ENCODE measurements at places on chromosomes 12 and 14.
A peak's percentile ranks its signal among the peaks of the same experiment; 100 is the strongest.

- H3K36me3 ChIP-seq = no peaks in the 10 kb centered on the region
- peaks cover 2% of the 10 kb centered on the region for H3K27me3 ChIP-seq
- no peak overlapping the region for H3K27ac ChIP-seq
- H3K4me3 ChIP-seq = no peak overlapping the region
- DNase-seq = no peak
- H3K4me1 ChIP-seq = no peaks in the 10 kb centered on the region
Observed at GRCh38 chr12:104651811-104652210, 195.1 kb downstream of the CHST11 start.

- H3K27me3 ChIP-seq = no peaks in the 10 kb centered on the region
- no peaks in the 10 kb centered on the region for H3K4me1 ChIP-seq
- H3K4me3 ChIP-seq = no peak overlapping the region
- no peaks in the 10 kb centered on the region for H3K36me3 ChIP-seq
Observed at GRCh38 chr12:92605621-92606170, 97.1 kb upstream of the PLEKHG7 start.

GRCh38 chr12:76101739-76102385, 17.4 kb upstream of the NAP1L1 start:
- H3K36me3 ChIP-seq = no peaks in the 10 kb centered on the region
- no peak overlapping the region for H3K4me3 ChIP-seq

DNA sequence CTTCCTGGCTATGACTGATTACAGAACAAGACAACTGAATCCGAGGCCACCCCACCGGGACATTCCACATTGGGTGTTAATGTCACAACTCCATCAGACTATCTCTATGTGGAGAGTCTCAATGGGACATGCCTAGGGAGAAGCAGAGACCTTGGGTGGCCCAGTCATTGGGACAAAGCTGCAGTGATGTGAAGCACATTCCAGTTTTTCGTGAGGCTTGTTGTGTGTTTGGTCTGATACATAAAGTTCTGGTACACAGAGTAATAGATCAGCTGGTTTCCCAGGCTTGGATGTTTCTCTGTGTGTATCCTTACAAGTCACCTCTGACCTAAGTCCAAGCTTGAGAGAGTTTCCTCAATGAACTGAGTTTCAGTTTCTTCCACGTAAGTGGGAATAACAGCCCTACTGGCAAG, 42.3 kb downstream of the CPM start:
- no peaks in the 10 kb centered on the region for H3K27me3 ChIP-seq
- peaks cover 6% of the 10 kb centered on the region for H3K4me1 ChIP-seq
- H3K27ac ChIP-seq = no peak overlapping the region
- no peaks in the 10 kb centered on the region for H3K36me3 ChIP-seq
- DNase-seq = no peak

GRCh38 chr12:102407776-102408486, 72.4 kb downstream of the IGF1 start:
- H3K4me3 ChIP-seq = no peak overlapping the region
- no peaks in the 10 kb centered on the region for H3K27me3 ChIP-seq
- no peak overlapping the region for H3K27ac ChIP-seq

DNA sequence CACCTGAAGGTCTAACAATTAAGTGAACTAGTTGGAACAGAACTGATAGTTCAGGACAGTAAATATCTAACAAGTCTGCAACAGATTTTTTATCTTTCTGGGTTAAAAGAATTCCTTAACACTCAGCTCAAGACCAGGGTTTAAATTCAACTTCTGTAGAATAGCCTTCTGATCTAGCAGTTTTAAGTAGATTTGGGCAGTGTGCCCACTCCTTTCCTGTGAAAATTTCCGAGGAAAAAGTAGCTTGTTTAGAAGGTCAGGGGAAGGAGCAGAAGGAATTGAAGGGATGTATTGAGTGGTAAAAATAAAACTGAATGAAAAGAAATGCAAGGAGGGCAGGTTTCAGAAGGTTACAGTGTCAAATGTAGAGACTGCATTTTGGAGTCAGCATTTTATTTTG, 45.8 kb downstream of the ATL1 start:
- H3K27me3 ChIP-seq = no peaks in the 10 kb centered on the region
- no peak for DNase-seq
- no peaks in the 10 kb centered on the region for H3K36me3 ChIP-seq
- no peak overlapping the region for H3K27ac ChIP-seq
- H3K4me3 ChIP-seq = no peak overlapping the region
- H3K4me1 ChIP-seq = peaks cover 8% of the 10 kb centered on the region

DNA sequence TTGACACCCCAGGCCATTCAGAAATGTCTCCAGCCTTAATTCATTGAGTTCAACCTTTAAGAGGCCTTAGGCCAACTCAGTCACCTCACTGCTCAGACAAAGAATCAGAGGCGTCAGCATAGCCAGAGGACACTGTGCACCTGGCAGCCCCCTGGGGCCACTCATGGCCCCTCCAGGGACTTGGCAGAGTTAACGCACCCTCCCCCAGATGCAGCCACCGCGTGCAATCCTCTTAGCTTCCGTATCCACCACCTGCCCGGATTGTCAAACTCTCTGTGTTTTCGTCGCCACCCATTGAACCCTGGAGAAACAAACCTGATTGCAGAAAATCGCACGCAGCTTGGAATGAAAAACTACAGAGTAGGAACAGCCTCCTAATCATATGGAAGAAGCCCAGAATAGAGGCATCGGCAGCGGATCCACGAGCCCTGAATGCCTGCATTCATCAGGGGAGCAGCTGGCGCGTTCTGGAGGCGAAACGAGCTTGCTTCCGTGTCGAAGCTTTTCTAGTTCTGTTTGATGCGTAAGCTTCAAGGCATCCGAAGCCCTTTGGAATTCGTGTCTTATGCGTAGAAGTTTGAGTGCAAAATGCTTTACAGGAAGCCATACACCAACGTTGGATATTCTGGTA, 22.4 kb downstream of the BRI3BP start:
- no peaks in the 10 kb centered on the region for H3K4me1 ChIP-seq
- peaks cover 56% of the 10 kb centered on the region for H3K36me3 ChIP-seq
- H3K4me3 ChIP-seq = no peak overlapping the region

DNA sequence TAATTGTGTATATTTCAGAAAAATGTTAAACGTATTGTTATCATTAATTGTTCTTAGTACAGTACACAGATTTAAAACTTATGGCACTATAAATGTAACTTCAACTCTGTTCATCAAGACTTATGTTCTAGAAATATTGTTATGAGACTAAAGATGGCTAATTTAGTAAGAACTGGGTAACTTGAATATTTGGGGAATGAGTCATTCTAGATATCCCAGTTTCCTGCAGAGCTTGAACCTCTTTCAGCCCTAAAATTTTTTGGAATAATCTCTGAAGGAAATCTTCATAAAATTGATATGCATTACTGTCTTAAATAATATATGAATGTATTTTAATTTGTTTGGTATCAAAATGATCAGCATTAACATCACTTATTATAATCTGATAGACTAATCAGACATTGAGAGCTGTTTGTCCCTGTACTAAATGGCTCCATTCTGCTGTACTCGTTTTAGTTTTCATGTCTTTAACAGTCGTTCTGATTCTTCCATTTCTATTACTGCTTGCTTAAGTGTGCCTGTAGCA, 87.1 kb downstream of the VEZT start:
- H3K27ac ChIP-seq = no peak overlapping the region
- peaks cover 8% of the 10 kb centered on the region for H3K36me3 ChIP-seq
- H3K27me3 ChIP-seq = no peaks in the 10 kb centered on the region

DNA sequence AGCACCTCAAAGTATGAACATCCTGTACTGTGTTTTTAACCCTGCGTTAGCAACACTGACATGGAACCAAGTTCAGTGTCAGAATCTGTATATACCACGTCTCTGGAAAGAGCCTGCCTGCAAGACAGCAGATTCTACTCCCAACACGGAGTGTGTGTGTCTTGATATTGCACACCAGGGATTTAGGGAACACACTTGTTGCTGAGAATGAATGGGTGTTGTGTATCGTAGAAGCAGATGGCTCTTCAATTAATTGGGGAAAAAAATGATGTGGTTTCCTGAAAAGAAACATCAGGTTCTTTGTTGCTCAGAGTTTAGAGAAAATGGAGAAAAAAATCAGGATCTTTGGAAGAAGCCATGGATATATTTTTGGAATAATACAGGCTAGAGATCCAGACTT, 170.8 kb downstream of the EGLN3 start:
- no peak overlapping the region for H3K27ac ChIP-seq
- no peak overlapping the region for H3K4me3 ChIP-seq
- DNase-seq = no peak
- H3K4me1 ChIP-seq = no peaks in the 10 kb centered on the region
- H3K27me3 ChIP-seq = no peaks in the 10 kb centered on the region

DNA sequence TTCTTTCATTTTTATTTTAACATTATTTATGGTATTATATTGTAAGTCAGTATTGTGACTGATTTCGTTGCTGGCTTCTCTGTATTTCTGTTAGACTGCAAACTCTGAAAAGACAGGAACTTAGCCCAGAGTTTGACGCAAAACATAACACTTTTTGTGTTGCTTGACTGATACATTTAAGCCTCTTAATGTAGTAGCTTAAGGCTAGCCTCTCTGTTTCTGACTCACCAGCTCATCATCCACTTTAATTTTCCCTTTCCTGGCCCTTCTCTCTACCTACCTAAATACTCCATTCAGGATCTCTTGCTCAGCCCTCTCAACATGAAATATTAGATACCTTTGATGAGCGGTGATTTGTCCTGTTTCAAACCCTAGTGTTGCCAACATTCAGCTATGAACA, 420.6 kb downstream of the LRFN5 start:
- no peaks in the 10 kb centered on the region for H3K36me3 ChIP-seq
- no peak for DNase-seq
- H3K4me1 ChIP-seq = no peaks in the 10 kb centered on the region
- no peak overlapping the region for H3K27ac ChIP-seq

DNA sequence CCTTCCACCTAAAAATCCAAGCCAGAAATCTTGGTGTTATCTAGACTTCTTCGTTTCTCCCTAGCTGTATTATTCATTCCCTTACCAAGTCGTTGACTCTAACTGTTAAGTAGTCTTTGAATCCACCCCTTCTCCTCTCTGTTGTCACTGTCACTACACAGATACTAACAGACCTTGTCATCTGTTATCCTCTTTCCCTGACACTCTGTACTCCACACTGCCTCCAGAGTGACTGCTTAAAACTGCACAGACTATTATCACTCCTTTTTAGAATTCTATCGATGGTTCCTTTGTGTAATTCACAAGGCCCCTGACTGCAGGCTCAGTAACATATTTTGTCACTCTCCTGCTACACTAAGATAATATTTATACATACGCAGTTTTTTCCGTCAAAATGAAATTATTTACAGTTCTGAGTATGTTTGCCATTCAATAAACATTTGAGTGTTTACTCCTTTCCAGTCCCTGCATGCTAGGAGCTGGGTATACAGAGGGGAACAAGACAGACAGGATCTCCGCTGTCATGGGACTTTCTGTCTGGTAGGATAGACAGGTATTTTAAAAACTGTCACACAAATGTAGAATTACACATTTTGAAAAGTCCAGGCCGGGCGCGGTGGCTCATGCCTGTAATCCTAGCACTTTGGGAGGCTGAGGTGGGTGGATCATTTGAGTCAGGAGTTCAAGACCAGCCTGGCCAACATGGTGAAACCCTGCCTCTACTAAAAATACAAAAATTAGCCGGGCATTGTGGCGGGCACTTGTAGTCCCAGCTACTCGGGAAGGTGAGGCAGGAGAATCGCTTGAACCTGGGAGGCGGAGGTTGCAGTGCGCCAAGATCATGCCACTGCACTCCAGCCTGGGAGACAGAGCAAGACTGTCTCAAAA, 3.8 kb downstream of the MARS1 start:
- H3K4me1 ChIP-seq = peaks cover 28% of the 10 kb centered on the region
- no peak overlapping the region for H3K4me3 ChIP-seq
- DNase-seq = peak; percentile 44

DNA sequence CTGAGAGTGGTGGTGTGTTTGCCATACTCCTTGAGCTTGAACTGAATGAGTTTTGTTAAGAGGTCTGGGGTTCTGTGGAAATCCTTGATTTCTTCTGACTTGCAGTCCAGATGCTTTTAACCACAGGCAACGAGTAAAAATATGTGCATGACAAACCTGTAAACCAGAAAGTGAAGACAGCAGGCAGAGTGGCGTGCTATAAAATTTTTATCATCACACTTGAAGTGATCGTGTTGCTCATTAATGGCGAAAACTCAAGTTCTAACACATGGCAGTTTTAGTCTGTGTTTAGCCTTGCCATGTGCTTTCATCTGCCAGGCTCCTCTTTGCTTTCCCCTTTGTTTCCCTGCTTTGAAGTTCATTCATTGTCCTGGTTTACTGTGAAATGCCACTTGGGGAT, 28.0 kb downstream of the TXNRD1 start:
- H3K36me3 ChIP-seq = no peaks in the 10 kb centered on the region
- peaks cover 3% of the 10 kb centered on the region for H3K27me3 ChIP-seq

- no peaks in the 10 kb centered on the region for H3K36me3 ChIP-seq
- H3K4me1 ChIP-seq = no peaks in the 10 kb centered on the region
- no peak for DNase-seq
- no peaks in the 10 kb centered on the region for H3K27me3 ChIP-seq
- H3K27ac ChIP-seq = no peak overlapping the region
Observed at GRCh38 chr12:126488806-126489205, 1423.6 kb downstream of the AACS start.

- DNase-seq = no peak
- no peaks in the 10 kb centered on the region for H3K4me1 ChIP-seq
- H3K36me3 ChIP-seq = no peaks in the 10 kb centered on the region
- H3K27ac ChIP-seq = no peak overlapping the region
- no peak overlapping the region for H3K4me3 ChIP-seq
Observed at GRCh38 chr14:88919502-88919901, 95.1 kb downstream of the TTC8 start.

- H3K4me3 ChIP-seq = no peak overlapping the region
- H3K27ac ChIP-seq = no peak overlapping the region
- H3K36me3 ChIP-seq = peaks cover 38% of the 10 kb centered on the region
- peaks cover 11% of the 10 kb centered on the region for H3K4me1 ChIP-seq
- DNase-seq = no peak
Observed at GRCh38 chr14:103700753-103701490, 14.3 kb downstream of the XRCC3 start.

GRCh38 chr14:73142216-73142615, 5.9 kb downstream of the PSEN1 start:
- no peak overlapping the region for H3K4me3 ChIP-seq
- DNase-seq = no peak
- peak overlapping the region; percentile 27 for H3K27ac ChIP-seq

DNA sequence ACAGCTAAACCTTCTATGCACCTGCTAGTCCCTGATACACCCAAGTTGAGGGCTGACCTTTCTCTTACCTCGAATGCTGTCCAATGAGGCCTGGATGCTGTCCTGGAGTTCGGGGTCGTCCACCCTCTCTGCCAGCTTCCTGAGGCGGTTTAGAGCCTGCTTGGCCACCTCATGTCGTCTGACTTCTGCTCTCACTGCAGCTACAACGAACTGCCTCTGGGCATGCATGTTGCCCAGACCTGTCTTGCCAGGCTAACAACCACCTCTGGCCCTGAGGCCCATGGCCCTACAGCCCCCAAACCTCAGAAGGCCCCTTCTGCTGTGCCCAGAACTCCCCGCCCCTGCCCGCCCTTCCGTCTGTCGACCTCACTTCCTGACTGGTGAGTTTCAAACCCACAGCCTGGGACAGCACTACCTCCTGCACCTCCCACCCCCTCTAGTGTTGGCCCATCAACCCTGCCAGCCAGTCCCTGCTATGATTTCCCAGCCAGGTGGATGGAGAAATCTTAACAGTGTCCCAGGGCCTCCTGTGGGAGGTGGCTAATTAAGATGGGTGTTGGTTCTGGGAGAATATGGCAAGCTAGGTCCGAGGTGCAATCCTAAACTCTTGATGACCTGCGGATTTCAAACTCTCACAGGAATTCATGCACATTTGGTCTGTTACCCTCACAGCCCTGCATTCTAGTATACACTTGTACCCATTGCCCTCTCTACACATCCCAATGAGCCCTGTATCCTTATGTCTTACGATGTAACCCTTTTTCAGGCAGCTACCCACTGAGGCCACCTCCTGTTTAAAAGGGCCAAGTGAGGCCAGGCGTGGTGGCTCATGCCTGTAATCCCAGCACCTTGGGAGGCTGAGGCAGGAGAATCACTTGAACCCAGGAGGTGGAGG, 2.7 kb upstream of the TSPAN31 start:
- H3K4me1 ChIP-seq = peaks cover 50% of the 10 kb centered on the region
- no peak overlapping the region for H3K27ac ChIP-seq
- H3K27me3 ChIP-seq = peaks cover 34% of the 10 kb centered on the region
- peak; percentile 20 for DNase-seq
- H3K4me3 ChIP-seq = peak overlapping the region; percentile 56
